Type B pancreatic cell (in vitro differentiated cells): ENCODE measurements at places on chromosomes 16 and 17.

- H3K4me3 ChIP-seq, result no peak overlapping the region
- no peaks in the 10 kb centered on the region for H3K27me3 ChIP-seq
- peaks cover 16% of the 10 kb centered on the region for H3K4me1 ChIP-seq
- peaks cover 17% of the 10 kb centered on the region for H3K36me3 ChIP-seq
These were observed 4.5 kb upstream of the BRCA1 start for GRCh38 chr17:43129671-43130010.

GRCh38 chr17:7750321-7750821 is 32.8 kb downstream of the DNAH2 start:
- DNase-seq, result no peak
- H3K27ac ChIP-seq, result no peak overlapping the region
- peaks cover 9% of the 10 kb centered on the region for H3K4me1 ChIP-seq
- no peak overlapping the region for H3K4me3 ChIP-seq
- H3K36me3 ChIP-seq, result no peaks in the 10 kb centered on the region

- no peaks in the 10 kb centered on the region for H3K36me3 ChIP-seq
- DNase-seq, result no peak
- no peak overlapping the region for H3K4me3 ChIP-seq
- H3K4me1 ChIP-seq, result no peaks in the 10 kb centered on the region
- peaks cover 9% of the 10 kb centered on the region for H3K27me3 ChIP-seq
These were observed 50.5 kb upstream of the SALL1 start for GRCh38 chr16:51201604-51202003.

DNA sequence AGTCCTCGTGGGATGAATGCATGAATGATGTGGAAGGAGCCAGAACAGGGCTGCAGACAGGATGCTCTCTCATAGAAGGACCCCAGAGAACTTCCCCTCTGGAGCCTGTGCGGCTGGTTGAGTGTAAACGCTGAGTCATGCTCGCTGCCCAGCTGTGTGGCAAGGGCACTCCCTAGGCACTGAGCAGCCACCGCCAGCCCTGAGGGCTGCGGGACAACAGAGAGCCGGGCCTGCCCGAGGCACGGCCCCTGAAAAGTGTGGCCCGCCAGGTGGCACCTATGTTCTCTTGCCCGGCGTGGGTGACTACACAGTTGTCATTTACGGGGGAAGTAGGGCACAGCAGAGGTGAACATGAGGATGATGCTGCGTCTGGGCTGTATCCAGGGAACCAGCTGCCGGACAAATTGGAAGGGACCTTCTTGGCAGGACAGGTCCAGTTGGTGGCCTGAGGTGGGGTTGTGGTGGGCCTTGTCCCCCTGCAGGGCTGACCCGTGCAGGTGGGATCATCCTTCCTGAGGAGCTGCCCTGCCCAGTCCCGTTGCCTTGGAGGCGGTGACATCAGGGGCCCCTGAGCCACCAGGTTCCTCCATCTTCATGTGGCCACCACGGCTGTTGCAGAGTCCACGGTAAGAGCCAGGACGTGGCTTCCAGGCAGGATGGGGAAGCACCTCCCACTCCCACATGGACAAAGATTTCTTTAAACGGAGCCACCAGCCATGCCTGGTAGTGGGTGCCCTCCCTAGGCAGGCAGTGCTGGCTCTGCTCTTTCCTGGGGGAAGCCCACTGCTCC is 94.8 kb upstream of the CBX4 start:
- H3K4me1 ChIP-seq, result peaks cover 33% of the 10 kb centered on the region
- no peaks in the 10 kb centered on the region for H3K36me3 ChIP-seq
- H3K27me3 ChIP-seq, result peaks cover 6% of the 10 kb centered on the region
- DNase-seq, result no peak

GRCh38 chr16:77758046-77758445 is 30.3 kb upstream of the VAT1L start:
- no peaks in the 10 kb centered on the region for H3K36me3 ChIP-seq
- H3K4me1 ChIP-seq, result peaks cover 4% of the 10 kb centered on the region
- DNase-seq, result no peak
- H3K27ac ChIP-seq, result no peak overlapping the region

- H3K4me1 ChIP-seq, result peaks cover 26% of the 10 kb centered on the region
- H3K4me3 ChIP-seq, result no peak overlapping the region
- H3K36me3 ChIP-seq, result no peaks in the 10 kb centered on the region
- DNase-seq, result no peak
These were observed 21.9 kb upstream of the BEAN1 start for GRCh38 chr16:66405057-66405783.
